ENCODE measurements at places on chromosomes 2 and 18.
A peak's percentile ranks its signal among the peaks of the same experiment; 100 is the strongest.

- DNase-seq = peak; percentile 31
Measured at GRCh38 chr2:101038455-101039255, 36.6 kb downstream of the RPL31 start.

DNA sequence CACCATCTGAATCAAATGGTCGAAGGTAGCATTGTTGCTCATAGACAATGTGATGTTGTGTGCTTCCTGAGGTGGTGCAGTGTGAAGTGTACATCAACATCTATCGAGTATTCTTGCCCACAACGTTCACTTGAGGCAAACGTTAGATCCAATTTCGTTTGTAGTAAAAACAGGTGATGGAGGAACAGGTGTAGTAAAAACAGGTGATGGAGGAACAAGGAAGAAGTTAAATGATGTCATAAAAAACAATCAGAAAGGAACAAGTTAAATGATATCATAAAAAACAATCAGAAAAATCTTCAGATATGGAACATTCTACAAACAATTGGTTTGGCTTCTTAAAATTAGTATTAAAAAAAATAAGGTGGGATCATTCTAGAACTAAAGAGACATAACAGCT lies 11.3 kb downstream of the WDR7 start:
- DNase-seq = no peak

- DNase-seq = no peak
Measured at GRCh38 chr2:176099159-176099727, 352 bp upstream of the HOXD12 start.

- no peak for DNase-seq
Measured at GRCh38 chr2:159926695-159927094, 128.7 kb upstream of the CD302 start.

DNA sequence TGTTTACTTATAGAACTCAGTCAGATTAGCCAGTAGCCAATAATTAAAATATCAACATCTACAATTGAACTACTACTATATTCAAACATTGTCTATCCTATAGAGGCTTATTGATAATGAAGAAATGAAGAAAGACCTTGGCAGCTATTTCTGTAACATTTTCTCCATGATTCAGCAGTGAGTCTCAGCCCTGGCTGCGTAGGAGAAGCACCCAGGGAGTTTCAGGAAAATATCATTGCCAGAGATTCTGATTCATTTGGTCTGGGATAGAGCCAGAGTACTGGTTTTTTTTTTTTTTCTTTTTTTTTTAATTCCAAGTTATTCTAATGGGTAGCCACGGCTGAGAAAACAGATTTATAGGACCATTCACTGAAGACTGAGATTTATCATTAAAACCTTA lies 404.8 kb downstream of the TXNL1 start:
- DNase-seq = peak; percentile 92

DNA sequence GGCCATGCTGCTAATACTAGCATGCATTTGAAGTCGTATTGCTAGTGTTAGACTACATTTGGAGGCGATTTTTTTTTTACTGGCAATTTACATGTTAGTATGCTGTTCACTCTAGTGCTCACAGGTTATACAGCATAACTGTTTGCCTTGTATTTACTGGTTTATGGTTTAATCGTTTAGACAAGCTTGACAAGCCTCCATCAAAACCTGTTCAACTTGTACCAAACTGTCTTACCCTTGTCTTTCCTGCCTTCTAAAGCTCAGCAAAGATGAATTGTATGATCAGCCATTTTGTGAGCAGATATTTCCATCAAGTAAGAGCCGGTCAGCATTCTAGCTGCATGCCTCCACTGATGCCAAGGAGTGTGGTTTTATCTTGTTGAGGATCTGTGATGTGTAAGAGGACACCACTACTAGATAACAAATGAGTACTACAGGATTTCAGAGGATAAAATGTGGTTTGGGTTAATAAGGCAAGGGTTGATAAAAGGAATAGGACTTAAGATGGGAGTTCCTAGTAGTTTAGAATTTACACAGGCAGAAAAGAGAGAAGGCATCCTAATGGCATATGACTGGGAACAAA lies 68.4 kb upstream of the ITM2C start:
- DNase-seq = peak; percentile 56

DNA sequence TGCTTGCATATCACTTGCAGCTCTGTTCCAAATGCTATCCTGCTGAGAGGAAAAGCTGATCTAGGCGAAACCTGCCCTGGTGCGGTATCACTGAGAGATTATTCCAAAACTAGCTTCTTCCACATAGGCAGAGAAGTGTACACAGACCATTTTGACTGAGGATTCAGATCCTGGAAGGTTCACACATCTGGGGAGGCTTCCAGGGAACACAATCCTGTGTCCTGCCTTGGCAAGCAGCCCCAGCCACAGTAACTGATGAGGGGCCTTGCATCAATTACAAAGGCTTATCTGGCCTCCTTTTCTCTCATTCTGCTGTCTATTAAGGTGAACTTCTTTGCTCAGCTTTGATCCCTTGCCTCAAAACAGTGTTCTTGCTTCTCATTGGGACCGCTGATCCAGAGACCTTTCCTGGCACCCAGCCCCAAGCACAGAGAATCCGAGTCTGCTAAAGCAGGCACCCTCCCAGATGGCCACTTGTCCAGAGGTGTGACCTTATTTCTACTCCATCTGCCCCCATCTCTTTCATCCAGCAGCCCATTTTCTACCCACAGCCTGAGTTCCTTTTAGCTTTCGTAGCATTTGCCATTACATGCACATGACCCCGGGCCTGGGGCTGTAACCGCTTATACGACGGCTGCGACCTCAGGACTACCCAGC lies 52.3 kb upstream of the ZFP36L2 start:
- no peak for DNase-seq

DNA sequence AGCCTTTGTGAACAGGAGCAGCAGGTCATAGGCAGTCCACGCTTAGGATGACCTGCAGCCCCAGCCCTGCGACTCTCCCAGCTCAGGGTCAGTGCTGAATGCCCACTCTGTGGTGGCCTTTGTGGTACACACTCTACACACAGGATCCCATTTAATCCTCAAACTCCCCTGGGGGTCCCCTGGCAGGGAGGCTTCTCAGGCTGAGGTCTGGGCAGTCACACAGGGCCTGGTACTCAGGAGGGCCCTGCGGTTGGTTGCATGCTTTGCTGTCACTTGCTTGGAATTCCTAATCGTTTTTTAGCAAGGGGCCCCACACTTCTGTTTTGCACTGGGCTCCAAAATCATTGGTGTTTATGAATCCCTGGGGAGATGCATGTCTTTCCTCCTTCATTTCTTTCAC lies 113.0 kb downstream of the EML6 start:
- peak; percentile 58 for DNase-seq

- DNase-seq = no peak
Measured at GRCh38 chr2:218823196-218823855, 8.3 kb downstream of the PRKAG3 start.

DNA sequence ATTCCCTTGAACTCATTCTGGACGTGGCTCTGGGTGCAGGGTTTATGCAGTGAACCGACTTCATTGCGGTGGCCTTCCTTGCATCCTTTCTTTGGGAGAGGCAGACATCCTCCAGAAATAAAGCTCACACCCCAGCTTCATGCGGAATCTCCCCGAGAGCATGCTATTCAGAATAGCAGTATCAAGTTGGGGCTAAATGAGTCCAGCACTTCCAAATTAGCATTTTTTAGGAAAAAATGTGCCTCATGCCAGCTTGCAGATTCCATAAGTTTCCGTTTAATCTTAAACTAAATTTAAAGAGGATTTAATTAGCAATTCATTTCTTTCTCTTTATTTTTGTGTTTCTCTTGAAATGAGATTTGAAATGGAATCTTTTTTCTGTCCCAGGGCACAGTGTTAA lies 107.4 kb upstream of the HDAC4 start:
- no peak for DNase-seq

DNA sequence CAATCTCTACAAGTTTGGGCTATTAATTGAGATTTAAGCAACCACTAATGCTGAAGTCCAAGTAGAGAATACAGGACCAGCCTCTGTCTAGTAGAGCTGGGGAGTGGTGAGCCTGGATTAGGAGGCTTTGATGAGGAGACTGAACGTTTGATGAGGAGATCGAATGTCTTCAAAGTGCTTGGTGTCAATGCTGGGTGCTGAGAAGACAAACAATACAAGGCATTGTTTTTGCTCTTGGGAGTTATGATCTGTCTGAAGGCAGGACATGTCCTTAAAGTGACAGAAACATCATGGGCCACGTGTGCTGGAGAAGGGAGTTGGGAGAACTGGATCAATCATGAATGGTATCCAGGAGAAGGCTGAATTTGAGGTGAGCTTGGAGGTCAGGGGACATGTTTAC lies 143.6 kb downstream of the SPHKAP start:
- no peak for DNase-seq

- no peak for DNase-seq
Measured at GRCh38 chr2:63121055-63121834, 70.6 kb downstream of the OTX1 start.

DNA sequence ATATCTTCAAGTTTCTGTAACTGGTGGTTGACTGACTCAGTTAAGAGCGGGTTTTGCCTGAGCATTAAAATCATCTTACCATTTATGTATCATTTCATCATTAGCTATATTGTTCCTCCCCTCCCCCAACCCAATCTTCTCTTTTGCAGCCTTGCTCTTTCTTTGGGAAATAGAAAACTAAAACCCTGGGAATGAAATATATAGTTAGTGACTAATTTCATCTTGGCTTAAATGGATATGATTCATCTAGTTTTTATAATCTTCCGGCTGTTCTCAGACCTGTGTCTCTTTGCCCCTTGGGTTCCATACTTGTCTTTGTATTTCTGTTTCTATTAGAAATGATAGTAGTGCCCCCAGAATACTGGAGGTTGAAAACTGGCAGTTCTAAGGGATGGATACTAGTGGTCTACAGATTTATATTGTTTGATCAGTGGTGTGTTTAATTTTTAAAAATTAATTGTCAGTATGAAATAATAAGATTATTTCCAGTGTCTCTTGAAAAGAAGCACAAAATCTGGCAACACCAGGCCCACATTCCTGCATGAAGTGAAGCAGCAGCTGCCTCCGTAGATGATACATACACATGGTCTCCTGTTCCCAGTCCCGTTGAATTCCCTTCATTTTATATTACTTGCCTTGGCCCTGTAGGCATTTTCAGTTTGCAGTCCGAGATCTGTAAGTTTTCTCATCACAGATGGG lies 44.5 kb downstream of the PHLPP1 start:
- peak; percentile 66 for DNase-seq

DNA sequence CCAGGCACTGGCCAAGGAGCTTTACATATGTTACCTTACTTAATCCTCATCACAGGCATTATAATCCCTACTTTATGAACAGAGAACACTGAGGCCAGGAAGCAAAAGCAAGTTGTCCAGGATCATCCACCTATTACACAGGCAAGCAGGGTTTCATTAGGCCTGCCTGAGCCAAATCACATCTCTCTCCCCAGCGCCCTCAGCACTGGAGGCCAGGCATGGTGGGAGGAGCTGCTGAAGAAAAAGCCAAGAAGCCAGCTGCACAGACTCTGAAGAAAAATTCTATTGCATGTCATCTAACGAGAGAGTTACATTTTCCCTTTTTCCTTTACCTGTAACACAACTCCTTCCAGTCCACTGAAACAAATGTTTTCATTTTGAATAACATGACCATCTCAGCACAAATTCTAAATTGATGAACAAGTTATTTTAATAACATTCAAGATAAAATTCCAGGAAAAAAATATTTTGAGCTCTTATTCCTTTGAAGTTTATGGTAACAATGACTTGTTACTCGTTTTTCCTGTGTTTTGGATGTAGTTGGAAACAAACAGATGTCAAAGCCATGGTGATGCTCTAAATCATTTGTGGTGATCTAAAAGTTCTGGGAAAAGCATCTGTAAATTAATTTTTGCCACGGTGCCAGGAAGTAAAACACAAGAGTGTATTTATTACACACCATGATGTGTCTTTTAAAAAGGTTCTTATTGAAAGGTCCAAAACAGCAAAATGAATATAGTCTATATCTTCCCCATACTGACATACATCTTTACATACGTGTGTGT lies 139.0 kb upstream of the ITGB6 start:
- DNase-seq = peak; percentile 20

GRCh38 chr2:11702946-11703345 lies 33.0 kb upstream of the NTSR2 start:
- no peak for DNase-seq

- DNase-seq = peak; percentile 72
Measured at GRCh38 chr2:152432206-152432653, 97.3 kb downstream of the FMNL2 start.

DNA sequence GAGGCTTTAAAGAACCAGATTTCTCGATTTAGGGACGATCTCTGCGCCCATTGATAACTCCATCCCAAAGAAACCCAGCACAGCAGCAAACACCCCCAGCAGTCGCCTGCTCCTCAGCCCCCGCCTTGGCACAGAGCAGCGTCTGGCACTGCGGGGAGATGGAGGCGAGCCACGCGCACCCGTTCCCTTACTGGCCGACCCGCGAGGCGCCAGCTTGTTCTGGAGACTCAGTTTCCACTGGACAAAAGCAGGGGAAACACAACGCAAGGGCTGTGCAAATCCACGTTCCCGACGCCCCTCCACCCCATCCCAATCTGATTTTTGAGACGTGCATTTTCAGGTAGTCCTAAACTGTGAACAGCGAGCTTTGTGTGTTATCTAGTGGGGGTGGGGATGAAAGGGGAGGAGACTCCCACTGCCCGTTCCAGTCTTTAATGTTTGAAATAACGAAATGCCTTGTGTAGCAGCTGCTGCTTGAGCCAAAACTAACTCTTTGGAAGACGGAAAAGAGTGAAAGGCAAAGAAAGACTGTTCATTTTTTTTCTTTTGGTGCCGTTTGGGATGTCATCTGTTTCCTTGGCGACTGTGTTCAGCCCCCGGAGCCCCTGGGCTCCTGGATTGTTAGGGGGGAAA lies 143.2 kb downstream of the MEIS1 start:
- DNase-seq = no peak

GRCh38 chr2:19367326-19367725 lies 8.9 kb upstream of the OSR1 start:
- DNase-seq = no peak

DNA sequence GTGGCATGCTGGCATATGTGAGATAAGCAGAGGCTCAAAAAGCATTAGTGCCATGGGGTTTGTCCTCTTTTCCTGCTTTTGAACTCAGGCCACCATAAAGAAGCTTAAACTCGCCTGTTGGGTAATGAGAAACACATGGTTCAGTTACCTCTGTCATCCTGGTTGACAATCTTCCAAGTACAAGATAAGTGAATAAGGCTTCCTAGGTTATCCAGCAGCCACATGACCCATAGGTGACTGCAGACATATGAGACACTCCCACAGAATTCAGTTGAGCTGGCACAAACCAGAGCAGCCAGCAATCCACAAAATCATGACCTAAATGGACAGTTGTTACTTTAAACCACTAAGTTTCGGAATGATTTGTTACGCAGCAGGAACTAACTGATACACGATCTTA lies 97.3 kb downstream of the TACR1 start:
- DNase-seq = no peak

Measured in fibroblast of skin of scalp (primary cell).